ENCODE measurements at places on chromosomes 7 and 10. TPM values are rescaled to one million over a fixed set of nuclear protein-coding genes. Genes with fewer than 3 reads are reported as not detected.
A peak's percentile ranks its signal among the peaks of the same experiment; 100 is the strongest.

GFRA1 gene
- 1.4 TPM for total RNA-seq

- H3K27me3 ChIP-seq, result no peaks in the 10 kb centered on the region
- no peaks in the 10 kb centered on the region for H3K4me1 ChIP-seq
- no peak overlapping the region for H3K27ac ChIP-seq
- DNase-seq, result no peak
Observed at GRCh38 chr10:94991243-94991888, 52.9 kb downstream of the CYP2C9 start.

DNA sequence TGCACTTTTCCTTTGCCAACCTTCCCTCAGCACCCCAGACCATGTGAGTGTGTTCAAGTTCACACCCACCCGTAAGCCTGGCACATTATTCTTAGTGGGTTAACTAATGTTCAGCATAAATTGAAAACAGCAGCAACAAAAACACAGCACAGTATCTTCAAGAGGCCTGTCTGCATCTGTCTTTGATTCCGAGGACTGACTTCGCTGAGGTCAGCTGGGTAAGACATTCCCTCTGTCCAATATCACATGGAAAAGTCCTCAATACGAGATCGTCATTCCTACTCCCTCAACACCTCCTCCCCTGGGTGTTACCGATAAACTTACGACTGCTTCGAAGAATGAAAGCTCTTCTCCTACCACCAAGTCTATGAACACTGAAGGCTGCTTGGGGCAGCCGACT is 218.8 kb downstream of the SFMBT2 start:
- H3K36me3 ChIP-seq, result no peaks in the 10 kb centered on the region
- H3K4me3 ChIP-seq, result no peak overlapping the region
- no peaks in the 10 kb centered on the region for H3K4me1 ChIP-seq
- H3K27ac ChIP-seq, result no peak overlapping the region
- no peak for DNase-seq

- H3K36me3 ChIP-seq, result no peaks in the 10 kb centered on the region
- peak; percentile 35 for DNase-seq
- no peaks in the 10 kb centered on the region for H3K27me3 ChIP-seq
Observed at GRCh38 chr10:48507933-48508790, 96.7 kb downstream of the ARHGAP22 start.

DNA sequence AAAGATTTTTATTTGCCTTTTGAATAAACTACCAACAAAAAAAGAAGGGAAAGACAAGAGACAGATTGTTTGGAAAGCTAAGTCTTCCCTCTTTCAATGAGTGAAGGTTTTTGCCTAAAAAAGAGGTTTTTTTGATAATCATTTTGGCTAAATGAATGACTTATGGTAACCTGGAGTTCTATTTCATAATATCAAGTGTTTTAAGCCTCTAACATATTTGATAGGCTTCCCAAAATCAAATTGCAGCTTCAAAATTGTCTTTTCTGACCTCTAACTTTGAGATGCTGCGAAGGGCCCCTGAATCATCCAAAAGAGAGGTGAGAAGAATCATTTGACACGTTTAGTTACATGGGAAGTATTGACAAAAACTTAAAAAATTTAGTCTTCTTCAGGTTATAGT is 53.0 kb upstream of the NAMPT start:
- H3K27ac ChIP-seq, result no peak overlapping the region
- no peaks in the 10 kb centered on the region for H3K36me3 ChIP-seq
- no peaks in the 10 kb centered on the region for H3K4me1 ChIP-seq
- DNase-seq, result no peak
- no peaks in the 10 kb centered on the region for H3K27me3 ChIP-seq
- H3K4me3 ChIP-seq, result no peak overlapping the region

DNA sequence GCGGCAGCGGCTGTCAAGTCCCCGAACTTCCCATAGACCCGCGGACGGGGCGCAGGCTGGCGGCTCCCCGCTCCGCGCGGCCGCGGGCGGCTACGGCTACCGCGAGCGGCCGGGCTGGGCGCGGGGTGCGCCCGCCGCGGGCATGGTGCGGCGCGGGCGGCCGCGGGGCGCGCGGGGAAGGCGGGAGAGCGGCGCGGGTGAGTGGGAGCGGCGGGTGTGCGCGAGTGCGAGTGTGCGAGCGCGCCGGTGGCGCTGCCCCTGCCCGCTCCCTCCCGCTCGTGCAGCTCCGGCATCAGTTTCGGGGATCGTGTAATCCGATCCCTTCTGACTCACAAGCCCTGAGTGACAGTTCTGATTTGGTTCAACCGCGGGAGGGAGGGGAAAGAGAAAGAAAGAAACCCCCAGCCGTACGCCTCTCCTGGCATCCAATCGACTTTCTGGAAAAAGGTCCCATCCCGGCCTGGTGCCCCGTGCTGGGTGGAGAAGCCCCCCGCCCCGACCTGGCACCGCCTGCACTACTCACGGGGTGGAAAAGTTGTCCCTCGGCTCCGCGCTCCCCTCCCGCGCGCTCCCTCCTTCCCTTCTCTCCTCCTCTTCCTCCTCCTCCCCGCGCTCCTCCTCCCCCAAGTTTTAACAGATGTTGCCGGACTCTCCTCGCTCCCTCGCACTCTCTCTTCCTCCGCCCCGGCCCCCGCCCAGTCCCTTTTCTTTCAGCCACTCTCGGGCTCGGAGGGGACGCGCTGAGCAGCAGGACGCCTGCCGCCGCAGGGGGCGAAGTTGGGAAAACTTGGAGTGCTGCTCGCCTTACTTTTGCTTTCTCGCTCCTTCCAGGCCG is at the start of gene GLI3:
GLI3 (minus strand) TSS at position 234 of the 835 bp plus-strand sequence. CDS start 13,956 bp downstream, outside the sequence.
- H3K27me3 ChIP-seq, result no peaks in the 10 kb centered on the region
- no peaks in the 10 kb centered on the region for H3K36me3 ChIP-seq
- H3K4me3 ChIP-seq, result peak within 1 kb of the TSS; percentile 73
- peak within 1 kb of the TSS; percentile 90 for H3K27ac ChIP-seq
- H3K4me1 ChIP-seq, result peaks cover 33% of the 10 kb centered on the region

- no peaks in the 10 kb centered on the region for H3K4me1 ChIP-seq
- DNase-seq, result no peak
- H3K27me3 ChIP-seq, result no peaks in the 10 kb centered on the region
Observed at GRCh38 chr7:144987686-144988085, 151.8 kb upstream of the TPK1 start.

- H3K4me3 ChIP-seq, result peak overlapping the region; percentile 79
- peak; percentile 90 for DNase-seq
- peak overlapping the region; percentile 94 for H3K27ac ChIP-seq
- H3K4me1 ChIP-seq, result peaks cover 20% of the 10 kb centered on the region
- H3K36me3 ChIP-seq, result peaks cover 32% of the 10 kb centered on the region
- H3K27me3 ChIP-seq, result no peaks in the 10 kb centered on the region
Observed at GRCh38 chr7:72925546-72926120, 738 bp downstream of the POM121 start.

GRCh38 chr10:121551210-121551885 is 46.9 kb downstream of the FGFR2 start:
- no peaks in the 10 kb centered on the region for H3K27me3 ChIP-seq
- no peaks in the 10 kb centered on the region for H3K4me1 ChIP-seq
- no peak for DNase-seq
- H3K27ac ChIP-seq, result no peak overlapping the region

GRCh38 chr10:123564631-123565030 is 101.5 kb upstream of the GPR26 start:
- H3K27ac ChIP-seq, result no peak overlapping the region
- H3K4me1 ChIP-seq, result no peaks in the 10 kb centered on the region
- no peaks in the 10 kb centered on the region for H3K36me3 ChIP-seq
- H3K4me3 ChIP-seq, result no peak overlapping the region
- H3K27me3 ChIP-seq, result no peaks in the 10 kb centered on the region

DNA sequence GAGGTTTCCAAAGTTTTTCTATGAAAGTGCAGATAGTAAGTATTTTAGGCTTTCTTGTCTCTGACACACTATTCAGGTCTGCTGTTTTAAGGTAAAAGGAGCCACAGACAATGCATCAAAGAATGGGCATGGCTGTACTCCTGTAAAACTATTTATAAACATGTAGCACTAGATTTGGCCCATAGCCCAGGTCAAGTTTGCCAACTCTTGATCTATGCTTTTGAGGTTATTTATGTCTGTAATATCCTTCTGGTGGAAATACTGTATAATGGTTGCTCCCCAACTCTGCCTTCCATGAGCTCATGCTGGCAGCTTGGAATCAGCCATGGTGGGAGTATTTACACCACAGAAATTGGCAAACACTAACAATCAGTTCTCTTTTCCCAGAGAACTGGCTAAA is 244.6 kb downstream of the BUB3 start:
- DNase-seq, result no peak
- no peaks in the 10 kb centered on the region for H3K36me3 ChIP-seq
- H3K4me1 ChIP-seq, result no peaks in the 10 kb centered on the region
- H3K27ac ChIP-seq, result no peak overlapping the region

DNA sequence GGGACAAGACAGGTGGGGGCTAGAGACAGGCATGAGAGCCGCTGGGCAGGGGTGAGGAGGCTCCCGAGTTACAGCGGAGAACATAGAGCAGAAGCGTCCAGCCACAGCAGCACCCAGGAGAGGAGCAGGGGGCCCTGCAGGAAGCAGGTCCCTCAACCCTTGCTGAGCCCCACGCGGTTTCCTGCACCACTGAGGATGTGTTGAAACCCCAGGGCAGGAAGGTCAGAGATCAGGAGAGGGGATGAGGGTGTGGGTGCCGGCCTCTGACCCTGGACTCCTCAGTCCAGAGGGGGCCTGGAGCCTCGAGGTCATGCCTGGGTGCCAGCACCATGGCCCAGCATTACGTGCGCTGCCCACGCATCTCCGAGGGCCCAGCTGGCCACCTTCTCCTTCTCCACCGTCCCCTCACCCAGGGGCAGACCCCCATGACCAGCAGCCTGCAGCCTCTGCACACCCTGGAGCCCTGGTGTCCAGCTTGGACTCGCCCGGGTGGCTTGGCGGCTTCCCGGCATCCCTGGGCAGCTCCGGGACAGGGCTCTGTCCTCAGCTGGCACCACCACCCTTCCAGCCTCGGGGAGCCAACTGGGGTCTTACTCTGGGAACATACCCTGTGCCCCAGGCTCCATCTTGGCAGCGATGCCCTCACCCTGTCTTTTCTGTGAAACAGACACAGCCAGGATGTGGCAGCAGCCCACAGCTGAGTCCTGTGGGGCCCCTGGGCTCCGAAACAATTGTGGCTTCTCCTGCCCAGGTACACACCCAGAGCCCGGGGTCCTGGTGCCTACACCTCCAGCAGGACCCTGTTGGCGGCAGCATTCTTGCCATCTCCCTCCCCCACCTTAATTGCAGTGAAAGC is 52.0 kb downstream of the STK32C start:
- no peak for DNase-seq
- H3K27ac ChIP-seq, result no peak overlapping the region
- no peaks in the 10 kb centered on the region for H3K36me3 ChIP-seq
- no peaks in the 10 kb centered on the region for H3K27me3 ChIP-seq

Measured in upper lobe of left lung (tissue), 6 donors.